ENCODE measurements at places on chromosomes 5 and 9.

- no peak for DNase-seq
These were observed 206.3 kb downstream of the GABBR2 start for GRCh38 chr9:98502311-98502975.

DNA sequence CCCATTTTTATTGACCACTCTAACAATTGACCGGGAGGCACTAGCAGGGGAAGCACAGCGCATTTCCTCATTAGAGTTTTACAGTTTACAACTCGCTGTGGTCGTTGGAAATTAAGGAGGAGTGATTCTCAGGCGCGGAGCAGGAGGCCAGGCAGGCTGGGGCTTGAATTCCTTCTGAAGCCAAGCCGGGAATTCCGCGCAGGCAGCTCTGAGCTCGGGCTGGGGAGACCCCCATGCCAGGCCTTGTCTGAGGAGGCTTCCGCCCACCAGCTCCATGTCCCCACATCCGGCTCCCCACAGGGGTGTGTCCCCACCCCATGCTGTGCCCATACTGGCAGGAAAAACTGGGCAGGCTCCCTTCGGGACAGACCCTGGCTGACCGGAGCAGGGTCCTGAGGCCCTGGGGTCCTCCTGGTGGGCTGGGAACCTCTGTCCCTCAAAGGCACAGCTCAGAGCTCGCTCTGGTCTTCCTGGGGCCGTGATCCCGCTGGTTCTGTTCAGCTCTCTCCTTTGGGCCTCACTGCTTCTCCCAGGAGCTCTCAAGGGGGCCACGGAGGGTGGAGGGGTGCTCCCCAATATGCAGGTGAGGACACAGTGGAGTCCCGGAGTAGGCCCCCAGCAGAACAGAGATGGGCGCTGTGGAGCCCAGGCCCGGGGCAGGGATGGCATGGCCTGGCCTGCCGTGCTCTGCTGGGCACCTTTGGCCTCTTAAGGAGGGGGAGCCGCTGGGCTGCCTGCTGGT, 1.3 kb upstream of the NRARP start:
- no peak for DNase-seq

DNA sequence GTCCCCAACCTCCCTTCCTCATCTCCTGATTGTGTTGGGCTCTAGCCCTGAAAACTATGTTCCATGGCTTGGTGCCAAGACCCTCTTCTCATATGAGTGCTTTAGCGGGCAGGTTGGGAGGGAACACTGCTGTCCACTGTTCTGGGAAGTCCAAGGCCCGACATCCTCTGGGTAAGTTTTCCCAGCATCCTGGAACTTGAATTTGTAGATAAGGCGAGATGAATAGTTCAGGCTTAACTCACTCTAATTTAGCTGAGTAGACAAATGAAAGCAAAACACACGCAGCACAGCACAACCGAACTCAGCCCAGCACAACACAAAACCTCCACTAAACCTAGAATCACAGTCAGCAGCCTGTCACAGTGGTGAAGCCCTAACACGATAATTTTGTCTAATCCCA, 95.3 kb upstream of the SLC28A3 start:
- DNase-seq, result peak; percentile 23

- no peak for DNase-seq
These were observed 21.2 kb downstream of the SPATA31D3 start for GRCh38 chr9:81964218-81965171.

DNA sequence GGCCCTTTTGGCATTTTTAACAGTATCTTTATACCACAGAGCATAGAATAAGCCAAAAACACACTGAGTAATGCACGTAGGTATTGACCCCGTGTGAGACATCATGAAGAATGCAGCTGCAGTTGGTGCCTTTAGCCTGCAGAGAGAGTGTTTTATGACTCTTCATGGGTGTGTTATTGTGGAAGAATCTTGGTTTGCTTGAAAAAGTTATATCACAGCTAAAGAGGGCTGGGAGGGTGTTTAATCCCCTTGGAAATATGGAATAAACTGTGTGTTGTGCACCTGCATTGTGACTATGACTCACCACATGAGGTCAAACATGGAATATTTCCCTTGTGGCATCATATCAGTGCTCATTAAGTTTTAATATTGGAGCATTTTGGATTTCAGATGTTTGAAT, 458.7 kb downstream of the CDH9 start:
- DNase-seq, result no peak

GRCh38 chr9:121556580-121556979, 56.9 kb upstream of the GGTA1 start:
- DNase-seq, result peak; percentile 61

- DNase-seq, result no peak
These were observed 55.9 kb downstream of the DAP start for GRCh38 chr5:10704949-10705621.

DNA sequence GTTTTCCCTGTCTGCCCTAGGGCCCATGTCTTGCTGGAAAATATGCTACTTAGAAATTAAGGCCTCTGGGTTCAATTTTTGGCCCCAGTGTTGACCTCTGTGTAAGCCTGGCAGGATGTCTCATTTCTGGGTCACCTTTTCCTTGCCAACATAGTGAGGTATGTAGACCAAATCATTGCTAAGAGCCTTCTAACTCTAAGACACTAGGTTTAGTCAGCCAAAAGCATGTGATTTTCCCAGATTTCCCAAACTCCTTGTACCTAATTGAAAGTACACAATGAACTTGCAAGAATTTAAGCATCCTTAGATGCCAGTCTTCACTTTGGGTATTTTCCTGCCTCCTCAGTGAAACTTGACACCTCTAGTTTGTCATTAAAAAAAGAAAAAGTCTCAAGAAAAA, 77.0 kb downstream of the GALNT10 start:
- DNase-seq, result no peak

GRCh38 chr9:130193103-130193502, 20.9 kb downstream of the NCS1 start:
- DNase-seq, result no peak

DNA sequence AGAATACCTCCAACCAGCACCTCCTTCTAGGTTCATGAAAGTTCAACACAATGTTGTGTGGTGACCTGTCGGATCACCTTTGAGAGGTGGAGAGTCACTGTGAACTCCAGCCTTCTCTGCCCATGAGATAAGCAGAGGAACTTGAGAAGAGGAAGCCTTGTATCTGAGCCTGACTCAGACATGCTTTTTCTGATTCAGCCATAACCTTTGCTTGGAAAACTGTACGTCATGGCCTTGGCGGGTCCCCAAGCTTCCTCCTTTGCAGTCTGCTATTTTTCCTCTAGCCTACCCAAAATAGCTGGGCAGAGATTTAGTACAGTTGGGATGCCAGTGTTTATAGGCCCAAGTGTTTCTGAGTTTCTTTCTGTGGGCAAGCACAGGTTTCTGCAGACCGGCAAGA, 274.7 kb downstream of the CETN3 start:
- DNase-seq, result peak; percentile 38

DNA sequence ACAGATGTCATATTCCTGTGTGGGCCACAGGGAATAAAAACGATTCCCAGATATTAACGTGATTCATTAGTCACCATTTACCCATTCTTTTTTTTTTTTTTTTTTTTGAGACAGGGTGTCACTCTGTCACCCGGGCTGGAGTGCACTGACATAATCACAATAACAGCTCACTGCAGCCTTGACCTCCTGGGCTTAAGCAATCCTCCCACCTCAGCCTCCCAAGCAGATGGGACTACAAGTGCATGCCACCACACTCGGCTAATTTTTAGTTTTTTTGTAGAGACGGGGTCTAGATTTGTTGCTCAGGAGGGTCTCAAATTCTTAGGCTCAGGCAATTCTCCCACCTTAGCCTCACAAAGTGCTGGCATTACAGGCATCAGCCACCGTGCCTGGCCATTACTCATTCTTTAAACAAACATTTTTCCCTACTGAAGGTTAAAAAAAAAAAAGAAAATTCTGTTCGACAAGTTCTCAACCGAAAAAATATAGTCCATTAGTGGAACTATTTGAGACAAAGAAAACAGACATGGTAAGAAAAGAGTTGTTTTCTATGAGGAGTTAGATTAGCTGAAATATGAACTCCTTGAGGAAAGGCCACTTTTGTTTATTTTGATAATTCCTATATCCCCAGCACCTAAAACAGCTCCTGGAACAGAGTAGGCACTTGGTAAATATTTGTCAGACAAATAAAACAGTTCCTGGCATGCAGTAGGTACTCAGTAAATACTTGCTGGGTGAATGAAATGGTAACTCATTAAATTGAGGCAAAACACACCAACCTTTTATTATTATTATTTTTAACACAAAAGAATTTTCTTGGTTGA, 32.1 kb upstream of the PDCL start:
- no peak for DNase-seq
